ENCODE measurements at places on chromosomes 7 and 10. TPM values are rescaled to one million over a fixed set of nuclear protein-coding genes. Genes with fewer than 3 reads are reported as not detected.
A peak's percentile ranks its signal among the peaks of the same experiment; 100 is the strongest.

DLD gene
- 80.8 TPM for total RNA-seq

- H3K27ac ChIP-seq, result no peak overlapping the region
- no peaks in the 10 kb centered on the region for H3K27me3 ChIP-seq
- no peak overlapping the region for H3K4me3 ChIP-seq
- no peaks in the 10 kb centered on the region for H3K4me1 ChIP-seq
- no peak for DNase-seq
- no peaks in the 10 kb centered on the region for H3K36me3 ChIP-seq
Observed at GRCh38 chr7:77958436-77958835, 159.9 kb downstream of the PHTF2 start.

TUBAL3 gene
- total RNA-seq, result not detected

GTF2IRD1 gene
- total RNA-seq, result 7.0 TPM

GRCh38 chr10:7577176-7577575 is 89.6 kb downstream of the ITIH5 start:
- H3K4me3 ChIP-seq, result no peak overlapping the region
- H3K36me3 ChIP-seq, result peaks cover 3% of the 10 kb centered on the region
- no peaks in the 10 kb centered on the region for H3K27me3 ChIP-seq
- H3K4me1 ChIP-seq, result no peaks in the 10 kb centered on the region
- no peak for DNase-seq

- no peak overlapping the region for H3K4me3 ChIP-seq
- no peaks in the 10 kb centered on the region for H3K36me3 ChIP-seq
- DNase-seq, result no peak
- H3K4me1 ChIP-seq, result no peaks in the 10 kb centered on the region
- H3K27ac ChIP-seq, result no peak overlapping the region
- no peaks in the 10 kb centered on the region for H3K27me3 ChIP-seq
Observed at GRCh38 chr7:93620057-93620456, 45.5 kb upstream of the CALCR start.

FAM204A gene
- 22.5 TPM for total RNA-seq

DNA sequence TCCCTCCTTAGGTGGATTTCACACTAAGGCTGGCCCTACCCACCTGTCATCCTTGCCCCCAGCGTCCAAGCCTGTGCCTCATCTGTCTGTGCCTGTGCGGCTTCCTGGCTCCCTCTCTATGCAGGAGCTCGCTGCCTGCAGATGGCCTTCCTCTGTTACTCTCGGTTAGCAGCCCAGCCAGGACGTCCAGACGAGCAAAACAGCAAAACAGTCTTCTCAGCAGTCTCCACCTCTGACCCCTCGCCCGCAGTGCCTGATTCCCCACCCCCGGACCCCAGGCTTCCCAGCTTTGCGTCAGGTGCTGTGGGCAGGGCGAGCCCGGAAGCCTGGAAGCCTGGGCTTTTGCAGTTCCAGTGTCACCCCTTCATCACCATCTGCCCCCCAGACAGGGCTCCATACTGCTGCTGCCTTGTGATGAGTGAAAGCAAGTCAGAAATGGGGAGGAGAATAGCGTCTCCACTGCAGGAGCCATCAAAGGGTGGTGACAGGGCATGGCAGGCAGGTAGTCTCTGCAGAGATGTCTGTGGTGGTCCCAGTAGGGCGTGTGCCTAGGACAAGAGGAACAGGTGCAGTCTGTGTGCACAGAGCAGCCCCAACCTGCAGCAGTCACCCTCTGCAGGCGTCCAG is 88.5 kb downstream of the ADCY1 start:
- DNase-seq, result no peak
- H3K4me3 ChIP-seq, result no peak overlapping the region
- no peaks in the 10 kb centered on the region for H3K4me1 ChIP-seq
- no peaks in the 10 kb centered on the region for H3K27me3 ChIP-seq
- H3K36me3 ChIP-seq, result no peaks in the 10 kb centered on the region

LIPF gene
- total RNA-seq, result not detected

GRCh38 chr7:31082447-31082846 is 30.3 kb downstream of the ADCYAP1R1 start:
- no peaks in the 10 kb centered on the region for H3K36me3 ChIP-seq
- H3K4me1 ChIP-seq, result no peaks in the 10 kb centered on the region
- no peak for DNase-seq
- no peaks in the 10 kb centered on the region for H3K27me3 ChIP-seq
- no peak overlapping the region for H3K4me3 ChIP-seq
- H3K27ac ChIP-seq, result no peak overlapping the region

DNA sequence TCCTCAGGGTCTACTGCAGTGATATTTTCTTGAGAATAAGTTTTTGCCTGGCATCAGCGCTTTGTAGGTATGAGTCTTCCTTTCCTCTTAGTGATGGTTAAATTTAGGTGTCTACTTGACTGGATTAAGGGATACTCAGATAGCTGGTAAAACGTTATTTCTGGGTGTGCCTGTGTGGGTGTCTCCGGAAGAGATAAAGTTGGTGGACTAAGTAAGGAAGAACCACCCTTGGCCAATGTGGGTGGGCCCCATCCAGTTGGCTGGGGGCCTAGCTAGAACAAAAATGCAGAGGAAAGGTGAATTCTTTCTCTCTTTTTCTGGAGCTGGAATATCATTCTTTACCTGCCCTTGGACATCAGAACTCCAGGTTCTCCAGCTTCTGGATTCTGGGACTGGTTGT is 138.8 kb downstream of the ADCYAP1R1 start:
- H3K27ac ChIP-seq, result no peak overlapping the region
- no peaks in the 10 kb centered on the region for H3K27me3 ChIP-seq
- H3K4me1 ChIP-seq, result no peaks in the 10 kb centered on the region
- no peak overlapping the region for H3K4me3 ChIP-seq
- H3K36me3 ChIP-seq, result no peaks in the 10 kb centered on the region

NAT16 gene
- total RNA-seq, result not detected

- DNase-seq, result peak; percentile 54
- H3K4me3 ChIP-seq, result peak overlapping the region; percentile 63
- H3K27ac ChIP-seq, result no peak overlapping the region
- no peaks in the 10 kb centered on the region for H3K27me3 ChIP-seq
Observed at GRCh38 chr7:74206589-74207120, 3.2 kb upstream of the LAT2 start.

- H3K4me3 ChIP-seq, result no peak overlapping the region
- H3K36me3 ChIP-seq, result no peaks in the 10 kb centered on the region
- no peak for DNase-seq
- H3K4me1 ChIP-seq, result no peaks in the 10 kb centered on the region
- H3K27me3 ChIP-seq, result no peaks in the 10 kb centered on the region
- no peak overlapping the region for H3K27ac ChIP-seq
Observed at GRCh38 chr10:43708262-43708661, 59.6 kb upstream of the ZNF32 start.

CROT gene
- 16.7 TPM for total RNA-seq

DNA sequence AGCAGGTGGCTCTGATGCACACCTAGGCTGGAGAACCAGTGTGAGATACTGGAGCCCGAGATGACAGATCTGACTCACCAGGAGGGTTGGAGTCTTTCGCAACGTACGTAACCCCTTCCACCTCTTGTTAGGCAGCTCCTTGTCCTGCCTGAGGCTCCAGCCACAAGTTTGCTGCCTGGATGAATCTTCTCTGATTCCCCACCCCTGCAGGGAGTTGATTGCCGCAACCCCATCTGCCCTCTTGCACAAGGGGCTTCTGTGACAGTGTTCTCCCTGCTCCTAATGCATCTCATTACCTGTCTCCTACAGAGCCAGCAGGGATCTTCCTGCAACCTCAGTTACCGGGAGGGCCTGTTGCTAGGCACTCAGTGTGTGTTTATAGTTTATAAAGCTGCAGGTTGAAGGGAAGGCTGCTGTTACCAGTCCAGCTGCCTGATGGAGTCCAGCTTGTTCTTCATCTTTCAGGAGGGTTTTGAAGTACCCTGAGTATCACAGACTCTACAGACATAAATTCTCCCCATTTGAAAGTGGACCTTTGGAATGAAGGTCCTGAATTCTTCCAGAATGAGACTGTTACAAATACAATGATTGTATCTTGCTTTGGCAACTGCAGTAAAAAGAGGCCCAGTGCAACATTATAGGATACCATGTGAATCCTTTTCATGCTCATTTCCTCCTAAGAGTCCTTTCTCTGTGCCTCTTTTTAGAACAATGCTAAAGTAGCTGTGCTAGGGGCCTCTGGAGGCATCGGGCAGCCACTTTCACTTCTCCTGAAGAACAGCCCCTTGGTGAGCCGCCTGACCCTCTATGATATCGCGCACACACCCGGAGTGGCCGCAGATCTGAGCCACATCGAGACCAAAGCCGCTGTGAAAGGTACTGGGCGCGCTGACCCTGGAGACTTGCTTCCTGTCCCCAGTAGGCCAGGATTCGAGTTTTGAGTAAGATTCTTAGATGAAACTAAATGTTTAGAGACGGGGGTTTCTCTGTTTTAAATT is 6.5 kb downstream of the MDH2 start:
- H3K36me3 ChIP-seq, result peaks cover 19% of the 10 kb centered on the region
- no peak overlapping the region for H3K4me3 ChIP-seq
- H3K27me3 ChIP-seq, result no peaks in the 10 kb centered on the region
- no peak overlapping the region for H3K27ac ChIP-seq

- H3K27ac ChIP-seq, result no peak overlapping the region
- no peaks in the 10 kb centered on the region for H3K36me3 ChIP-seq
- no peak for DNase-seq
- H3K4me1 ChIP-seq, result no peaks in the 10 kb centered on the region
Observed at GRCh38 chr10:129909531-129910256, 54.4 kb downstream of the EBF3 start.

- H3K27ac ChIP-seq, result no peak overlapping the region
- peaks cover 37% of the 10 kb centered on the region for H3K4me1 ChIP-seq
- H3K4me3 ChIP-seq, result no peak overlapping the region
- no peak for DNase-seq
Observed at GRCh38 chr10:44931621-44932516, 20.7 kb downstream of the TMEM72 start.

FAS gene
- 24.0 TPM for total RNA-seq

DNA sequence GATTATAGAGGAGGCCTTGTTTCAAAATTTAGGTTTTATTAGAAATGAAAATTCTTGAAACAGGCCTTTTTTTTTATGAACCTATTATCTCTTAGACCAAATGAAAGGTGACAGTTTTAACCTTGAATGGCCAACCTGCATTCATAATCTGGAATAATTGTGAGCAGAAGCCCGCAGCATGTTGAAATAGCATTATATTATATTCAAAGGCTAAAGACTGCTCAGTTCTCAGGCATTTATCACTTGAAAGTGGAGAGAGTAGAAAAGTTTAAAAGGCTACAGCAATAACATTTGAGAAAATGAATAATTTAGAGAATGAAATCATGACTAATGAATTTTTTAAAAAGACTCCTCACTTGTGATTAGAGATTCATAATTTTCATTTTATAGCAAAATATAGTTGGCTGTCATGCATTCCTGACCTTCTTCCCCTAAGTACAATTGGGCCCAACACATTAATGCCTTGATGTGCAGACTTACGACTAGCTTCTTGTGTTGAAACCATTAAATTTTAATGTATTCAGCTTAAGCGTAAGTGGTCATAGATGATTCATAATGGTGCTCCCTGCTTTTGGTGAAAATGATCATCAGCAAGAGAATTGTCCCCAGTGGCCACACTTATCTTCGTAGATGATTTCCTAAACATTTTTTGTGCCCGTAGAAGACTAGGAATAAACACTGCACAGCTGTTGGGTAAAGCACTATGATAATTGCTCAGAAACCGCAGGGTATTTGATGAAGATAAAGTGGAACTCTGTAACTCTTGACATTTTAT is 346.6 kb upstream of the BMPER start:
- H3K4me3 ChIP-seq, result no peak overlapping the region
- no peak overlapping the region for H3K27ac ChIP-seq
- no peaks in the 10 kb centered on the region for H3K36me3 ChIP-seq
- no peaks in the 10 kb centered on the region for H3K4me1 ChIP-seq
- DNase-seq, result no peak
- H3K27me3 ChIP-seq, result no peaks in the 10 kb centered on the region

CASD1 gene
- 12.3 TPM for total RNA-seq

- DNase-seq, result no peak
- no peaks in the 10 kb centered on the region for H3K4me1 ChIP-seq
- no peaks in the 10 kb centered on the region for H3K36me3 ChIP-seq
- no peak overlapping the region for H3K4me3 ChIP-seq
- H3K27me3 ChIP-seq, result no peaks in the 10 kb centered on the region
Observed at GRCh38 chr7:111183321-111183720, 92.4 kb downstream of the LRRN3 start.

GRCh38 chr7:107499731-107500130 is 29.9 kb downstream of the GPR22 start:
- H3K27me3 ChIP-seq, result no peaks in the 10 kb centered on the region
- no peak overlapping the region for H3K4me3 ChIP-seq
- H3K36me3 ChIP-seq, result no peaks in the 10 kb centered on the region
- DNase-seq, result no peak
- H3K27ac ChIP-seq, result no peak overlapping the region

DNA sequence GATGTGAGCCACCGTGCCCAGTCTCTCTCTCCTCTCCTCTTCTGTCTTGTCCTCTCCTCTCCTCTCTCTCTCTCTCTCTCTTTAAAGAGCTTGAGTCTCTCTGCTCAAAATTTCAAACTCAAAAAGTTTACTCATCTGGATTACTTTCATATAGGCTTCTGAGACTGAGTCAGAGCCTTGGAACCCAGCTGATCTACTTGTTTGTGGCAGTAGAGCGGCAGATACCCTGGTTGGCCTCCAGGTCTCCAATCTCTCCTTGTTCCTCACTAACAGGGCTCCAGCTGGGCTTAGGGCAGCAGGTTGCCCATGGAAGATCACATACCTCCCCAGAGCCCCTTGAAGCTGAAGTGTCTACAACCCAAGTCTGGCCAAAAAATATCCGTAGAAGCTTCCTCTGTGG is 51.0 kb downstream of the HHEX start:
- H3K4me1 ChIP-seq, result no peaks in the 10 kb centered on the region
- no peak overlapping the region for H3K27ac ChIP-seq
- H3K27me3 ChIP-seq, result no peaks in the 10 kb centered on the region
- no peak for DNase-seq
- no peaks in the 10 kb centered on the region for H3K36me3 ChIP-seq
- no peak overlapping the region for H3K4me3 ChIP-seq

SH2B2 gene
- total RNA-seq, result 10.0 TPM

- H3K27ac ChIP-seq, result no peak overlapping the region
- H3K4me3 ChIP-seq, result no peak overlapping the region
- no peaks in the 10 kb centered on the region for H3K27me3 ChIP-seq
- H3K36me3 ChIP-seq, result no peaks in the 10 kb centered on the region
- DNase-seq, result no peak
- H3K4me1 ChIP-seq, result peaks cover 19% of the 10 kb centered on the region
Observed at GRCh38 chr10:43880160-43880559, 231.5 kb upstream of the ZNF32 start.

DNA sequence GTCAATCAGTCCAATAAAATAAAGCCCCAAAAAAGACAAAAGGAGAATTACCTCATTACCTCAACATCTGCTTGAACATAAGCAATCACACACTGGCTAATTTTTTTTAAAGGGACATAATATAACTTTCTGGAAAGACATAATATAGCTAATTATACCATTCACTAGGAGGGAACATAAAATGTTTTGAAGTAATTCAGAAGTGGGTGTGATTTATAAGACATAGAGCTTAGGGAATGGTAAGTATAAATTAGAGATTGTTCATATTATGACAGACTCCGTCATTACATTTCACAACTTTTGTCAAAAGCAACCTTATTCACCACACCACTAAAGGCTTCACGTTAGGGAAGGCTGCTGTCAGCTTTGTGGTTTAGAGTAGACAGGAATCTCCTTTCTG is 3.8 kb downstream of the SHTN1 start:
- H3K4me1 ChIP-seq, result peaks cover 7% of the 10 kb centered on the region
- no peak for DNase-seq
- H3K27me3 ChIP-seq, result no peaks in the 10 kb centered on the region
- no peak overlapping the region for H3K4me3 ChIP-seq
- H3K36me3 ChIP-seq, result no peaks in the 10 kb centered on the region

Data from thoracic aorta (tissue), 2 donors.